ENCODE measurements at places on chromosomes 5 and 9. TPM values are rescaled to one million over a fixed set of nuclear protein-coding genes. Genes with fewer than 3 reads are reported as not detected.
A peak's percentile ranks its signal among the peaks of the same experiment; 100 is the strongest.

- H3K27ac ChIP-seq: no peak overlapping the region
- H3K36me3 ChIP-seq: no peaks in the 10 kb centered on the region
- no peak for DNase-seq
- no peaks in the 10 kb centered on the region for H3K27me3 ChIP-seq
- peaks cover 6% of the 10 kb centered on the region for H3K4me1 ChIP-seq
- H3K4me3 ChIP-seq: no peak overlapping the region
Measured at GRCh38 chr5:172370237-172370640, 84.1 kb downstream of the SH3PXD2B start.

DNA sequence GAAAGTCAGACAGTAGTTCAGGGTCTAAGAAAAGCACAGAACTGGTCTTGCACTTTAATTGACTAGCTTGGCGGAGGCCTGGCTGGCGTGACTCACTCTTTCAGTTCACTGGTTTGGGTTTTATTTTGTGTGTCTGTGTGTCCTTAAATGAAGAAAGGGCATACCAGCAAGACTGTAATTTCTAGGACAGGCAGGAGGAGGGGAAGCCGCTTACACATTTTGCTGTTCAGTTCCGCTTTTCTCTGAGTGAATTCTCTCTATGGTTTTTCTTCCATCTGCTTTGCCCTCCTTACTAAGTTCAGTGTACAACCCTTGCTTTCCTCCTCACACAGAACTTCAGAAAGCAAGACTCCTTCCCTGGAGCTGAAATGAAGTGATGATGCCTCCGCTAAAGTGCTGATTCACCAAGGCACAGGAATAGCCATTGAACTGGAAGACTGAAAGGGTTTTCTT is 150.8 kb downstream of the MEF2C start:
- H3K36me3 ChIP-seq: no peaks in the 10 kb centered on the region
- no peak overlapping the region for H3K4me3 ChIP-seq
- peaks cover 7% of the 10 kb centered on the region for H3K4me1 ChIP-seq
- no peaks in the 10 kb centered on the region for H3K27me3 ChIP-seq
- DNase-seq: peak; percentile 26

DNA sequence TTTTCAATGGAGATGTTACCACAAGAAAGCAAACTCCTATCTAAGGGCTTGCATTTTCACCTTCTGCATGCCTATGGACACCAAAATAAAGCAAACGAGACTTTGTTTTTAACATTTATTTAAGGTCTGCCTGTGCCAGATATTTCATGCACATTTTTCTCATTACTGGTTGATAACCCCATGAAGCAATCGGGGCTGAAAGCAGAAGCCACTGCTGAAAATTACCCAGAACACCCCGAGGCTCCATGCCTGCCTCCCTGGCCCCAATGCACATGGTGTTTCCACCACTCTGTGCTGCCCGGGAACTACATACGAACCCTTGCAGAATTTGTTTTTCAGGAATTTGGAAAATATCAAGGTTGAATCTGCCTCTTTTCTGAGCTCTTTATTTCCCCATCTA is 240.1 kb downstream of the NR2F1-AS1 start:
- H3K36me3 ChIP-seq: no peaks in the 10 kb centered on the region
- no peak for DNase-seq
- no peaks in the 10 kb centered on the region for H3K4me1 ChIP-seq
- no peak overlapping the region for H3K4me3 ChIP-seq
- H3K27ac ChIP-seq: no peak overlapping the region
- no peaks in the 10 kb centered on the region for H3K27me3 ChIP-seq

DNA sequence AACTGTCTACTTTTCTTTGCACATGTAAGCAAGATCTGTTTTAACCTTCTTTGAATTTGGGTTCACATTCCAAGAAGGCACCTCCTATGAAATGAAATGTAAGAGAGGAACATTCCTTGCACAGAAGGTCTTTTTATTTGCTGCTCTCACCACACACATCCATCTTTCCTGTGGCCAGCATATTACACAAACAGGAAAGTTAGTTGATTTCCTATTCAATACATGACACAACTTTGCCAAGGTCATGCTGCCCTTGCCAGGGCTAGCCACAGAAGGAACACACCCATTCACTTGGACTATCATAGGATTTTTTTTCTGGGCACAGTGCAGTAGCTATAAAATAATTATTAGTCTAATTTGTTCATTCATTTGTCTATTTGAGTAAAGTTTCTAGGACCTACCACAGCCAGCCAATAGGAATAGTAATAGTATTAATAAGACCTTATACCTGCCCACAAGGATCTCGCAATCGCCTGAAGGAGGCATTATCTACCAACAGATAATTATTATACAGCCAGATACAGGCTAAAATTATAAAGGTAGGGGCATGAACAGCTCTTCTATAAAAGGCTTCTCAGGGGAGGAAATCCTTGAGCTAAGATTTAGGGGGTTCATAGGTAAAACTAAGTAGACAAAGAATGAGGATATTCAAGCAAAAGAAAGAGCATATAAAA is 78.1 kb upstream of the NREP start:
- no peak overlapping the region for H3K4me3 ChIP-seq
- no peaks in the 10 kb centered on the region for H3K4me1 ChIP-seq
- H3K27me3 ChIP-seq: no peaks in the 10 kb centered on the region
- no peaks in the 10 kb centered on the region for H3K36me3 ChIP-seq
- H3K27ac ChIP-seq: no peak overlapping the region
- no peak for DNase-seq

GRCh38 chr9:124771867-124772679 is 962 bp upstream of the NR6A1 start:
- DNase-seq: peak; percentile 53
- peak overlapping the region; percentile 73 for H3K4me3 ChIP-seq
- no peaks in the 10 kb centered on the region for H3K27me3 ChIP-seq
- peak overlapping the region; percentile 76 for H3K27ac ChIP-seq

DNA sequence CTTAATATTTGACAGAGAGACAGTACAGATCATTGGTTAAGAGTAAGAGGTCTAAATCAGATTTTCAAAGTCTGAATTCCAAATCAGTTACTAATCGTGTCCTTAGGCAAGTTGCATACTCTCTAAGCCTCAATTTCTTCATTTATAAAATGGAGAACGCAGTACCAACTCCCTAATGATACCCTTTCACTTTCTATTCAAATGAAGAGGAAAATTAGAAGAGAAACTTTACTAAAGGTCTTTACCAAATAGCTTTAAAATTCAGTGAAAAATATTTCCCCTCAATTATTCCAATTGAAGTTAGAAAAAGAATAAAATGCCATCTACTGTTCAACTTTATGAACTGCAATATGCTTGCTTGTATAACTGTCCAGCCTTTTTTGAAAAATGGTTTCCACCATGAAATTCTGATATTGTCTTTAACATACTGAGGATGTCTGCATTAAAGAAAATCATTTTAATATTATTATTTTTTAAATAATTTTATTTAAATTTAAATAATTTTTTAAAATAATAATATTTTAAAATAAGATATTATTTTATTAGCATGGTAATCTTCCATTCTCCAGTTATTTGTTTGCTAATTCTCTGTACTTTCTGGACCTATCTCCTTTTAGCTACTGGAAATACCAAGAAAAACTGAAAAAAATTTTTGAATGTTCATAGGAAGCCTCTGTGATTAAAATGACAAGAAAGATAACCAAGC is 36.0 kb downstream of the POC5 start:
- peaks cover 6% of the 10 kb centered on the region for H3K36me3 ChIP-seq
- H3K4me3 ChIP-seq: no peak overlapping the region
- H3K4me1 ChIP-seq: no peaks in the 10 kb centered on the region
- no peak overlapping the region for H3K27ac ChIP-seq
- no peaks in the 10 kb centered on the region for H3K27me3 ChIP-seq
- DNase-seq: no peak

- H3K36me3 ChIP-seq: no peaks in the 10 kb centered on the region
- H3K27me3 ChIP-seq: no peaks in the 10 kb centered on the region
- H3K4me3 ChIP-seq: no peak overlapping the region
- no peaks in the 10 kb centered on the region for H3K4me1 ChIP-seq
Measured at GRCh38 chr5:31383734-31384133, 148.2 kb downstream of the DROSHA start.

- H3K27me3 ChIP-seq: no peaks in the 10 kb centered on the region
- H3K36me3 ChIP-seq: peaks cover 10% of the 10 kb centered on the region
- H3K4me3 ChIP-seq: no peak overlapping the region
- DNase-seq: no peak
Measured at GRCh38 chr5:150372639-150373038, 15.1 kb downstream of the TCOF1 start.

GRCh38 chr5:124859027-124859426 is 112.6 kb upstream of the ZNF608 start:
- no peak overlapping the region for H3K27ac ChIP-seq
- H3K27me3 ChIP-seq: no peaks in the 10 kb centered on the region
- H3K4me1 ChIP-seq: peaks cover 14% of the 10 kb centered on the region
- H3K36me3 ChIP-seq: no peaks in the 10 kb centered on the region
- H3K4me3 ChIP-seq: no peak overlapping the region

GRCh38 chr5:76196886-76197489 is 113.8 kb downstream of the SV2C start:
- H3K27ac ChIP-seq: no peak overlapping the region
- H3K36me3 ChIP-seq: no peaks in the 10 kb centered on the region
- H3K4me3 ChIP-seq: no peak overlapping the region
- no peaks in the 10 kb centered on the region for H3K27me3 ChIP-seq
- DNase-seq: no peak

DNA sequence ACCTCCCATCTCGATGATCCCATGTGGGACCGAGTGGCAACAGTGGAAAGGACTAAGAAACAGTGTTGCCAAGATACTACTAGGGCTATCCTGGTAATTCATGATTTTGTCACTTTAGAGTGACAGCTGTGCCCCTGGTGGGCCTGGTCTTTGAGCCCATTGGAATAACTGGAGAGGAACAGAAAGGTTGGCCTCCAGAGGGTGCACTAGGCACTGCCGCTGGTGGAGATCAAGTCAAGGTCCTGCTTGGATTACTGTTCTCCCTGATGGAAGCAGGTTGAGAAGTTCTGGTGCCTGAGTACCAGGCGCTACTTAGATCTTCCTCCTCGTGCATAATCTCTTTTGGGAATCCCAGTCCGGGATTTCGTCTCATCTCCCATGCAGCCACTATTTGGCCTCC is 129.6 kb downstream of the SEC61B start:
- H3K36me3 ChIP-seq: no peaks in the 10 kb centered on the region
- no peak overlapping the region for H3K4me3 ChIP-seq
- no peak overlapping the region for H3K27ac ChIP-seq
- no peaks in the 10 kb centered on the region for H3K4me1 ChIP-seq

DNA sequence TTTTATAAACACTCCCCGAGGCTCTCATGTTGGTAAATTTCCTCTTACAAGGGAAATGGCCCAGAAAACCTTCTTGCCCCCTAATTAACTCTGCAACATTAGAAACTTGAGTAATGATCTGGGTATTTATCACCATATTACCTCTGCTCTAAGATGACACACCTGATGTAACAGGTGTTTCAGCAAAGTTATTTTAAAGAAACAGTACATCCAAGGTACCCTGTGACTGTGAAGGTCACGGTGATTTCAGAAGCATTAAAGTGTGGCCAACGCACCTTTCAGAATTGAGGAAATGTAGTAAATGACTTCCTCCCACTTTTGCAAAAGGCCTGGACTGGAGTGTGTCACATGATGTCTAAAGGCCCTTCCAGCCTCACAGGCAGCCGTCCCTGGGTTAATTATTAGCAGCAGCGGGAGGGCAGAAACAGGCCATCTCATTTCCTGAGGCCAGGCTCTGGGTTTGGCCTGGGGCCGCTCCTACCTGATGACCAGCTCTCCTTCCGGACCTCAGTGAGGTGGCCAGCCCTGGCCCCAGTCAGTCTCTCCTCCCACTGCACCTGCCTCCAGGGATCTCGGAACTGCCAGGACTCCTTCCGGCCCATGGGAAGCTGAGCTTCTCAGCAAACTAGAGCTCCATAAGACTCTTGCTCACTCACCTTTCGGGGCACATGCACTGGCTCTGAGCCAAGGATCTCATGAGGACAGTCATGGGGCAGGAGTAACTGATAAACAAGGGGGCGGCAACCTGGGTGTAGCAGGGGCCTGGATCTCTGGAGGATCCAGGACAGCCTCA is 20.7 kb downstream of the PTPN3 start:
- H3K27me3 ChIP-seq: no peaks in the 10 kb centered on the region
- peak overlapping the region; percentile 43 for H3K27ac ChIP-seq
- no peaks in the 10 kb centered on the region for H3K36me3 ChIP-seq
- H3K4me1 ChIP-seq: no peaks in the 10 kb centered on the region
- no peak for DNase-seq

GRCh38 chr9:116549061-116549664 is 137.9 kb upstream of the TRIM32 start:
- no peaks in the 10 kb centered on the region for H3K27me3 ChIP-seq
- H3K36me3 ChIP-seq: no peaks in the 10 kb centered on the region
- H3K4me3 ChIP-seq: no peak overlapping the region
- H3K27ac ChIP-seq: peak overlapping the region; percentile 2

GRCh38 chr9:137689745-137690529 is 71.1 kb downstream of the EHMT1 start:
- DNase-seq: no peak
- H3K4me3 ChIP-seq: no peak overlapping the region
- peaks cover 67% of the 10 kb centered on the region for H3K4me1 ChIP-seq

- peak overlapping the region; percentile 55 for H3K27ac ChIP-seq
- H3K4me3 ChIP-seq: no peak overlapping the region
- no peak for DNase-seq
- no peaks in the 10 kb centered on the region for H3K4me1 ChIP-seq
- H3K36me3 ChIP-seq: peaks cover 74% of the 10 kb centered on the region
Measured at GRCh38 chr9:126420643-126421564, 94.3 kb downstream of the MVB12B start.

- DNase-seq: no peak
- H3K27ac ChIP-seq: no peak overlapping the region
- H3K36me3 ChIP-seq: no peaks in the 10 kb centered on the region
- no peaks in the 10 kb centered on the region for H3K27me3 ChIP-seq
- H3K4me3 ChIP-seq: no peak overlapping the region
- H3K4me1 ChIP-seq: no peaks in the 10 kb centered on the region
Measured at GRCh38 chr5:93221-93980, 1.4 kb downstream of the PLEKHG4B start.

- no peaks in the 10 kb centered on the region for H3K4me1 ChIP-seq
- peak overlapping the region; percentile 57 for H3K27ac ChIP-seq
- H3K4me3 ChIP-seq: peak overlapping the region; percentile 98
- DNase-seq: peak; percentile 46
Measured at GRCh38 chr5:172958331-172959046, 735 bp upstream of the RPL26L1 start.

DNA sequence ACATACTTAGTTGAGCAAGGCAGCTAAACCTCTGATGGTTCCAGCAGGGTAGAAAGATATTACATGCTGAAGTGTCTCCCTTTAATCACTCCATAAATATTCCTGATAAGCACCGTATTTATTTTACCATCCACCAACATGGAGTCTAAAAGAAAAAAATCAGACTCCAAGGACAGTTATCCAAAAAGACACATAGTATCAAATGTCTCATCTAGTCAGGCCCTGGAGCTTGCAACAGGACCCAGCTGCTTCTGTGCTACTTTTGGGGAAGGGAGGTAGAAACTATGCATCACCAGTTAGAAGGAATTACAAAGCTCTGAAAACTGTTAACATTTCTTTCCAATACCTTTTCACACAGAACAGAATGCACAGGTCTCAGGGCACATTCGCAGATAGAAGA is 88.1 kb downstream of the S1PR3 start:
- no peak overlapping the region for H3K27ac ChIP-seq
- no peaks in the 10 kb centered on the region for H3K36me3 ChIP-seq
- H3K4me3 ChIP-seq: no peak overlapping the region
- H3K27me3 ChIP-seq: no peaks in the 10 kb centered on the region

The ARAP3 gene
- total RNA-seq: 7.6 TPM

The ACER2 gene
- total RNA-seq: 7.4 TPM

The NR4A3 gene
- total RNA-seq: 3.9 TPM

The SCGB3A2 gene
- not detected for total RNA-seq

The SPINK4 gene
- not detected for total RNA-seq

The ANGPTL2 gene
- total RNA-seq: 64.1 TPM

The WDR38 gene
- total RNA-seq: not detected

The GZMA gene
- not detected for total RNA-seq

The ANKRD20A1 gene
- total RNA-seq: 3.1 TPM

The EGFL7 gene
- 229 TPM for total RNA-seq

The CFAP157 gene
- not detected for total RNA-seq

The PTPN3 gene
- total RNA-seq: 1.6 TPM

The GLRX gene
- 15.3 TPM for total RNA-seq

The FAM174A gene
- 66.9 TPM for total RNA-seq

The ADAMTS12 gene
- 10.4 TPM for total RNA-seq

All from tibial nerve (tissue), 4 donors.